ENCODE measurements at places on chromosomes 5 and 9.

GRCh38 chr9:106677830-106678229, 185.1 kb upstream of the ZNF462 start:
- no peak for DNase-seq

- no peak for DNase-seq
Measured at GRCh38 chr5:115627295-115627865, 1.5 kb upstream of the TMED7 start.

DNA sequence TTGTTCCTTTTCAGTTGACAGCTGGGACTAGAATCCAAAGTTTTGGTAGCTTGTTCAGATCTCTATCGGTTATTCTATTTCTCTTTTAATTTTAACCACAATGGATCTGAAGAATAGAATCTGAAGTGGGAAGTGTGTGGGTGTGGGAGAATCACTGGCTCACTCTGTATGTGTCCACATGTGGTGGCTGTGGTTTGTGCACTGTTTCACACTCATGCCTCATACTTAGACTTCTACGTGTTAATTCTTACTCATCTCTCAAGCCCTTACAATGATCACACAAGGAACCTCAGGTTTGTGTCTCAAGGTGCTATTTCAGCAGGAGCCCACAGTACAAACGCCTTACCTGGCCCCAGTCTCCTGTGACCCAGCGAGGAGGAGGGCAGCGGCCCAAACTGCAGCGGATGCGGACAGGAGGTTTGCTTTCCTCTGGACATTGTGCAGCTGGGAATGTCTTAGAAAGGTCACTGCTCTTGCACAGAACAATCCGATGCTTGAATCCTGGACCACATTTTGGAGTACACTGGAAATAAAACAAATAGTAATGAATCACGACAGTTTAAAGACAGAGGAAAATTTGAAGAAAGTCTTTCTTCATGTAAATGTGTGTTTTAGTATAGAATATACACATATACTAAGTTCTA, 309.1 kb downstream of the ADAMTS6 start:
- no peak for DNase-seq

- no peak for DNase-seq
Measured at GRCh38 chr9:95171001-95171400, 146.5 kb downstream of the FANCC start.

- DNase-seq: no peak
Measured at GRCh38 chr5:155546075-155546474, 532.5 kb downstream of the KIF4B start.
